LoVo (cell line): ENCODE measurements at places on chromosomes 6 and 20.

DNA sequence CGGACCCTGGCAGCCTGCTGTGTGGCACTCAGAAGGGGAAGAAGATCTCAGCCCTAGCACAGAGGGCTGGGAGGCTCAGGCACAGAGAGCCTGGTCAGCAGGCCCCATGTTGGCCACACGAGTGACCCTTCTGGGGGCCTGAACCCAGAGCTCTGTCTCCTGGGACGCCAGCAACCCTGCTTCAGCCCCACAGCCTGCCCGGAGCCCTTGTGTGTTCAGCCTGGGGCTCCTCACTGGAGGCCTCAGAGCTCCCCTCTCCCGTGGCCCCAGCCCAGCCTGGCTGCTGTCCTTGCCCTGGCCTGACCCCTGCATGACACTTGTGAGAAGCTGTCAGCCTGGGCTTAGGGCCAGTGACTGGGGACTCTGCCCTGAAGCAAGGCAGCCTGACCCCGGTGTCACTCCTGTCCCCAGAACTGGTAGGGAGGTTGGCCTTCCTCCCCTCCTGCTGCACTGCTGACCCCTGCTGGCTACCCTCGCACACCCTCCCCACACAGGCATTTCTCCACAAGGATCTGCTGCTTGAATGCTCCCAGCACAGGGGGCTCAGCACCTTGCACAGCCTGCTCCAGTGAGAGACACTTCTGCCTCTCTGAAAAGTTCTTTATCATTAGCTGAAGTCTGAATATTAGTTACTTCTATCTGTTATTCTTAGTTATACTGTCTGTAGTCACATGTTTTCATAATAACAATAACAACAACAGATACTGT, 15.4 kb upstream of the IP6K3 start:
- DNase-seq, result peak; percentile 12

DNA sequence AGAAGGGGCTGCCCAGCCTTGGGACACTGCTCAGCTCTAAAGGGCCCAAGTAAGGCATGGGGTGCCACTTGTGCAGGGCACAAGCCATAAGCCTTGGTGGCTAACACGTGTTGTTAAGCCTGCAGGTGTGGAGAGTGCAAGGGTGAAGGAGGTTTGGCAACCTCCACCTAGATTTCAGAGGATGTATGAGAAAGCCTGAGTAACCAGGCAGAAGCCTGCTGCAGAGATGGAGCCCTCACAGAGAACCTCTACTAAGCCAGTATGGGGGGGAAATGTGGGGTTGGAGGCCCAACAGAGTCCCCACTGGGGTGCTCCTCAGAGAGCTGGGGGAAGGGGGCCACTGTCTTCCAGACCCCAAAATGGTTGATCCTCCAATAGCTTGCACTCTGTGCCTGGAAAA, 32.6 kb downstream of the SERINC1 start:
- no peak for DNase-seq

GRCh38 chr20:24795436-24795835, 153.6 kb upstream of the CST7 start:
- DNase-seq, result no peak

DNA sequence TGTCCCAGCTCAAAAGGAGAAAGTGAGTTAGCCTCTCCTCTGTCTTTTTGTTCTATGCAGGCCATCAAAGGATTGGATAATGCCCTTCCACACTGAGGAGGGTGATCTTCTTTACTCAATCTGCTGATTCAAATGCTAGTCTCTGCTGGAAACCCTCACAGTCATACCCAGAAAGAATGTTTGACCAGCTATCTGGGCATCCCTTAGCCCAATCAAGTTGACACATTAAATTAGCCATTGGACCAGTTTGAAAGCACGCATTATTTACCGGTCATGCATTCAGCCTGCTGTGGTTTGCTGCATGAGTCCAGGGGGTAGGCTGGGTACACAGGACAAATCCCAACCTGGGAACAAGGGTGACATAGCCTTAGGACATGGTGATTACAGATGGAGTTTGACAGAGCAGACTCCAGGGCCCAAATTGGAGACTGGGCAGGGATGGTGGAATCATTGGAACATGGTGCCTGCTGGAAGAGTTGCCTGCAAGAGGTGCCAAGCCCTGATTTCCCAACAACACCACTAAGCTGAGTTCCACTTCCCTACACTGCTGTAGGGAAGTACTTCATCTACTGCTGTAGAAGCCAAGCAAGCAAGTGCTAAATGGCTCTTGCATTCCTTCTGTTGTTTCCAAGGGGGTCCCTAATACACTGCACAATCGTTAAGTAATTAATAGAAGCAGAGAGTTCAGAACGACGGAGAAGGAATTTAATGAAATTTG, 87.7 kb downstream of the RNF182 start:
- DNase-seq, result no peak

DNA sequence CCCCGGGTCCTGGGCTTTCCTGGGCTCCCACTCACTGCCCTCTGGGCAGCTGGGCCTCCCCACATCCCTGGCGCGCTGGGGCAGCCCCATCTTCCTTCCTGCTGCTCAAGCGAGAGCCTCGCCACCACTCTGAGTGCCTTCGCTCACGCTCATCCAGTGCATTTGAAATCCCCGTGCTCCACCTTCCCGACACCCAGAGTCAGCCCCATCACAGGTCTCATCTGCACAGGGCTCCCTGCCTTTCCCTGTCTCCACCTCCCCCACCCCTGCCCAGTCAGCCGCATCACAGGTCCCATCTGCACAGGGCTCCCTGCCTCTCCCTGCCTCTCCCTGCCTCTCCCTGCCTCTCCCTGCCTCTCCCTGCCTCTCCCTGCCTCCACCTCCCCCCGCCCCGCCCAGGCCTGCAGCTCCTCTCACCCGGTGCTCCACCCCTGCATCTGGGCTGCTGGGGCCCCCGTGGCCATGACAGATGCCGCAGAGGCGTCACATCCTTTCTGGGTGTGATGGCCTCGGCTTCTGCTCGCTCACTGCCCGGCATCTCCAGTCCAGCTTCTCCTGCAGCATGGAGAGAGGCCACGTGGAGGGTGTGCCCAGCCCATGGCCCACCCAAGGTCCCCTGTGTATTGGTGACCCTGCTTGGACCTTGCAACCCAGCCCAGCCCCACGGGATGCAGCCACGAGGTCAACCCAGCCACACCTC, 9.0 kb upstream of the BHLHE23 start:
- no peak for DNase-seq

DNA sequence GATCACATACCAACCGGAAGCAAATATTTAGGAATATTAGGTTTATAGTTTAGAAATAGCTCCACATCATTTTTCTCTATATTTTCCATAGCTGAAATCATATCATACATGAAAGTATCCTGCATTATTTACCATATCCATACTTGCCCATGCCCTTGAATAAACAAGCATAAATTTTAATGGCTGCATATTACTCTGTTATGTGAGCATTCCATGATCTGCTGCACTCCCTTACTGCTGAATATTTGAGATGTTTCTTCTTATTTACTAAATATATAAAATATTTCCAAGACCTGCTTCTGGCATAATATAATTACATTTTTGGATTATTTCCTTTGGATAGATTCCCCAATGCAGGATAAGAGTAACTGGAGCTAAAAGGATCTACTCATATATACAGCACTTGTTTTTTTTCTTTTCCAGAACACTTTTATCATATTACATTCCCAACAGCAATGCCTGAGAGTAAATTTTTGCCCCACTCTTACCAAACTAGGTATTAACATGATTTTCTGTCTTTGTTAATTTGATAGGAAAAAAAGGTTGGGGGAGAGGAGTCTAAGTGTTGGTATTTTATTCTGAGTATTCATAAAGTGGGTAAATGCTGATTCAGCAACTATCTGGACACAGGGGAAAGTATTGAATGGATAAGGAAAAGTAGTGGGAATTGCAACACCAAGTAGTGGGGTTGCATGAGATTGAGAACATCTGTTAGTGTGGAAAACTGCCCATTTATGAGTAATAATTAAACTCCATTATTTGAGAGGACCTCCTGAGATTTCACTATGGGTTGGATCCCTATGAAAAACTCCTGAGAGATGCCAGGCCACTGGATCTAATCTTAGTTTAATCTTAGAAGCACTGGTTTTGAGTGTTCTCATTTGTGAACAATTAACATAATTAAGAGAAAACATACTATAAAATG, 76.0 kb downstream of the MAN1A1 start:
- no peak for DNase-seq

DNA sequence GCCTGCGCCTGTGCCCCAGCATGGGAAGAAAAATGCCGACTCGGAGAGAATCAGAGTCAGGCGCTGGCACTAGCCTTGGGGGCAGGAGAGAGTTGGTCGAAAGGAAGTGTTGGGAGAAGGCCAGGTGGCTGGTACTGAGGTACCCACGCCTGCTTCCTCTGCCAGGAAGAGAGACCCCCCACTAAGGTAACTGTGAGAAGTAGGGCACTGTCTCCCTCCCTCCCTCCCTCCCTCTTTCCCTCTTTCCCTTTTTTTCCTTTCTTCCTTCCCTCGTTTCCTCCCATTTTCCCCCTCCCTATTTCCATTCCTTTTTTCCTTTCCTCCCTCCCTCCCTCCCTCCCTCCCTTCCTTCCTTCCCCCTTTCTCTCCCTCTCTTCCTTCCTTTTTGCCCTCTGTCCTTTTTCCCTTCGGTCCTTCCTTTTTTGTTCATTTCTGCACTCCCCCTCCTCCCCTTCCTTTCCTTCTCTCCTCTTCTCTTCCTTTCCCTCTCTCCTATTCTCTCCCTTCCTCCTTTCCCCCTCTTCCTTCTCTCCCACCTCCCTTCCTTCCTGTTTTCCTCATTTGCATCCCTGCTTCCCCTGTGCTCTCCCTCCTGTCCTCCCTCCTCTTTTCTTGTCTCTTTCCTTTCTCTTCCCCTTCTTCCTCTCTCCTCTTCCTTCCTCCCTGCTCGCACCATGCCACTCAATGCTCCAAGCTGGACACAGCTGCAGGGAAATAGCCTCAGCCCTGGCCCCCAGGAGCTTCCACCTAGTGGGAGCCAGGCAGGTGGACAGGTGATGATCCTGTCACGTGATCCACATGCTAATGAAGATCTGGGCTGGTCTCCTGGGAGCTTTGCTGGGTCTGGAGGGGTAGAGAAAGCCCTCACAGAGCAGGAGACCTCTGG, 148.0 kb downstream of the DHX35 start:
- DNase-seq, result no peak

- DNase-seq, result no peak
Measured at GRCh38 chr6:39870950-39871349, 63.3 kb downstream of the MOCS1 start.

DNA sequence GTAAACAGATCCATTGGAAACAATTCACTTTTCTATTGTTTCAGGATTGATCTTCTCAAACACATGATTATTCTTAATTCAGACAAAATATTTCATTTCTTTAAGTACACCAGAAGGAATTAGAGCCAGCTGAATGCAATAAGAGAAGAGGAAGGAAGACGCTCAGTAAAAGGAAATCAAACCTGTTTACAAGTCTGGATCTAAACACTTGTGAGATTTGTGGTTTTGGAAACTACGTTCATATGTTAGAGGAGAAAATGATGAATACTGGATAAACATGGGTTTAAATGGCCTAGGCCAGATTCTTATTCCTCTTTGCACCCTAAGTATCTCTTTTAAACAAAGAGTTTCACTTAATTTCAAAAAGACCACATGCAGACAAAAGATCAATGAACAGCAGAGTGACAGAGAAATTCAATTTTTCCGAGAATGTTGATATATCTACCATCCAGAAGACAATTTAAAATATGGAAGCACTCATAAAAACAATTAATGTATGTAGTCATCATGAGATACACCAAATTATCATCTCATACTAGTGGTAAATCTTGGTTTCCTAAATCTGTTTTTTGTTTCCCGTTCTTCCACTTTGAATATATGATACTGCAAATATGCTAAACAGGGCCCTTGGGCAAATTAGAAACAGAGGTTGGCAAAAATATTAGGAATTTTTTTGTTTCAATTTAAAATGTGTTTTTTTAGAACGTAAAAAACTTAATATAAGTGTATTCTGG, 703.5 kb upstream of the CITED2 start:
- no peak for DNase-seq

- DNase-seq, result peak; percentile 89
Measured at GRCh38 chr6:137001299-137001976, 43.3 kb downstream of the IL20RA start.

DNA sequence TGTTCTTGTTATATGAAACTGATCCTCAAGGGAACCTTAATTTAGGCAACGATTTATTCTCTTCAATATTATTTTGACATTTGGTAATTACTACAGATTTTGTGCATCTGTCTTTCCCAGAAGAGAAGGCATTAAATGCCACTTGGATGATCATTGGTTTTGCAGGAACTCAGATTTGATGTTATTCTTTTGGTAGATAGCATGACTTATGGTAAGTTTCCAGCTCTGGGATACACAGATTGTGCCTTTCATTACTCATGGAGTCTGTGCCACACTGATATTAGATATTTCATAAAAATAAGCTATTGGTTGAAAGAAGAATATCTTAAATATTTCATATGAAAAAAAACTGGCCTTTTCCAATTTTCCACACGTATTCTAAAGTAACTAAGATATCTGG, 120.1 kb downstream of the AIG1 start:
- no peak for DNase-seq

DNA sequence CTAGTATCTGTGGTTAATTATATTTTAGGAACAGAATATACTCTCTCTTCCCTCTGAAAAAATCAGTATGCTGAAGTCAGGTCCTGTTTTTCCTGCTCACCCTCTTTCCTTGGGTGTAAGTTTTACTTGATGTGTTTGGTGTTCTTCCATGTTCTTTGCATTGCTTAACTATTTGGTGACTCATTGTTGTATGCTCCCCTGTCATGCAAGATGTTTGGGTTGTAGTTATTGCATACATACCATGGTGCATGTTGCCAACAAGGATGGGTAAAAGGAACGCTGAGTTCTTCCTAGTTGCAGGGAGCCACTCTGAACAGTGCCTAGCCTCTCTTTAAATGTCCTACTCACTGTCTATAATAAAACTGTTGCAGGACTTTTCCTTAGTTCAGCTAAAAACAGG, 207.9 kb upstream of the LAMP5 start:
- DNase-seq, result no peak

- DNase-seq, result no peak
Measured at GRCh38 chr6:37994223-37994622, 174.7 kb downstream of the ZFAND3 start.

DNA sequence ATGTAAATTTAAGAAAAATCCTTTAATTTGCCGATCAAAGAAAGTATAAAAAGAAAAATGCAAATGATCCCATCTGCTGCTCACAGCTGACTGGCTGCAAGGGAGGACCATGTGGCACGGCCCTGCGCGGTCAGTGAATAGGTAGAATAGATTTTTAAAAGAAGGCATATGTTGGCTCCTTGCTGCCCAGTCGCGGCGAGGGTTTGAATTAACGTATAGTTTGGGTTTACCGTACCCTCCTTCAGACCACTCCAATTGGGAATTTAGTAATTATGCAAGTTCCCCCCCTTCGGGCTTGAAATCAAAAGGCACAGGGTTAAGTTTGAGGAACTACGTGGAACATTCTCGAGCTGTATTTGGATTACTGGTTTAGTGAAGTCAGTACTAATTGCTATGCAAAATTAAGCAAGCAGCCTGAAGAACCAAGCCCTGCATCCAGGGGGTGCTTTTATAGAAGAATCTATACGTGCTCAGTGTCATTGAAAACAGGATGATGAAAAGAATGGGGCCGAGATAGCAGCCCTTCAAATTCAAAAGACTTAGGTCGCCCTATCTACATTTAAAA, 1.1 kb upstream of the BEND3 start:
- peak; percentile 7 for DNase-seq

GRCh38 chr6:147077251-147077650, 127.0 kb upstream of the STXBP5 start:
- DNase-seq, result no peak
